ENCODE measurements at places on chromosomes 13 and 19.
A peak's percentile ranks its signal among the peaks of the same experiment; 100 is the strongest.

DNA sequence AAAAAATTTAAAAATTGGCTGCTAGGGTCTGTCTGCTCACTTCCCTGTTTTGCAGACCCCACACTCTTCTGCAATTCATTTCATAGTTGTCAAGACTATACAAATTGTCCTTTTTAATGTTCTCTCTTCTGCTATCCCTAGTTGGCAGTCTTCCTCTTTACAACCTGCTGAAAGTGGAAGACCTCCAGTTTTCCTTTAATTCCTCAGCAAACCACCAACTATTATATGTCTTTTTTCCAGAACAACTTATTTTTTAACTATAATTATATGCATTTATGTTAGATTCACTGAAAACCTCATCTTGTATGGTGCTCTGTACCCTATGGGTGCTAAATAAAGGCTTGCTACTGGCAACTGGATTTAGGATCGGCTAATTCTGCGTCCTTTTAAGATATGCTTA is 1.1 kb upstream of the PHF11 start:
- no peak for DNase-seq

DNA sequence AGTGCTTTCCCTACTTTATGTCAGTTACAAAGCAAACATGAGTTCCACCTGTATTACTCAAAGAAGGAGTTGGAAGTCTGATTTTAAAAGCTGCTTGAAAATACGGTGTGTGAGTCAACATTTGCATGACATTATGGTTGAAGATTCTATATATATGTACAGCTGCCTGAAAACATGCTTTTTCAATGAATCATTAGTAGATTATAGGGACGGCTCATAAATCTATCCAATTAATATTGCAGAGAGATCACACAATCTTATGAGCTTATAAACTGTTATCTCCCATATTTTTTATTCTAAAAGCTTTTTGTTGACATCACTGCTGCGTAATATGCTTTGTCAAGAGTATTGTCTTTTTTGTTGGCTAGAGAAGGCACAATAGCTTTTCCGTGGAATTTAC is 873.8 kb downstream of the SLITRK6 start:
- DNase-seq = no peak

- DNase-seq = no peak
These were observed 278.7 kb upstream of the KLHL1 start for GRCh38 chr13:70386919-70387318.

DNA sequence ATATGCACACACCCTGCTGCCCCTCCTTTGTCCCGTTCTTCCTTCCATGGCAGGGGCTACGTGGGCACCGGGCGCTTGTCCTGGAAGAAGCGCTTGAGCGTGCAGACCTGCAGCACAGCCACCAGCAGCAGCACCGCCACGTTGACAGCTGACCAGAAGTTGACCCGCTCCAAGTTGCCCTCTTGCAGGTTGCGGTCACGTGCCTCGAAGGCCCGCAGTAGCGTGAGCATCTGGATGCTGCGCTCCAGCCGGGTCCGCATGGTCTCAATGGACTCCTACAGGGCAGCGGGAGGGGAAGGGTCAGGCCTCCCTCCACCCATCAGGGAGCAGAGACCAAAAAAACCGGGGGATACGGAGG is 3.1 kb downstream of the TMED1 start:
- no peak for DNase-seq

GRCh38 chr19:20858218-20858617 is 64.8 kb upstream of the ZNF85 start:
- DNase-seq = no peak

DNA sequence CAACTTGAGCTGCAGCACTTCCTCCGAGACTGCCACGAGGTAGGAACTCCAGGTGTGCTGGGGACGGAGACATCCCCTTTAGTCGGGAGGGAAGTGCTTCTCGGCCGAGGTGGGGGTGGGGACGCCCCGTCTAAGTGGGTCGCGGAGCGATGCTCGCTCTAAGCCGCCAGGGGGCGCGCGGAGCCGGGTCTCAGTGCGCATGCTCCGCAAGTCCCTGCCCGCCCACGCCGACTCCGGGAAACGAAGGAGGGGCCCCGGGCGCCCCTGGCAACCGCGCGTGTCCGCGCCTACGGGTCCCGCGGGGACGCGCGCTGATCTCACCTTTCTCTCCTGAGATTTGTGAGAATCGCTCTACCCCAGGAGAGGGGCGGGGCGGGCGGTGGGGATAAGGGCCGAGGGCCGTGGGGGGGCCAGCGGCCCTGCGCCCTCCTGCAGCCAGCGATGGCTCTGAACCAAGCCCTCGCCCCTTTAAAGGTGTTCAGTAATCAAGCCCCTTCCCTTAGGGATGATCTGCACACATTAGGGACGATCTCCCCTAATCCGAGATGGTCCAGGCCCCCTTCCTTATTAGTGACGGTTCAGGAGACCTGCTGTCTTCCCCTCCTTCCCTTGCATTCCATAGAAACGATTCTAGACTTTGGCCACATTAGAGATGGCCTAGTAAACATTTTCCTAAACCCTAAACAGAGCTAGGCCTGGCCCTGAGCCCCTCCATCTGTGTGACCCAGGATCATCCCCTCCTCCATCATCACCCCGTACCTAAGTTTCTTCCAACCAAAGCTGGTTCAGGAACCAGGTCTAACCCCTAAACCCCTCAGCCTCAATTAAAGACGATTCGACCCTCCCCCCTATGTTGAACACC is 47.3 kb upstream of the SHKBP1 start:
- peak; percentile 89 for DNase-seq

DNA sequence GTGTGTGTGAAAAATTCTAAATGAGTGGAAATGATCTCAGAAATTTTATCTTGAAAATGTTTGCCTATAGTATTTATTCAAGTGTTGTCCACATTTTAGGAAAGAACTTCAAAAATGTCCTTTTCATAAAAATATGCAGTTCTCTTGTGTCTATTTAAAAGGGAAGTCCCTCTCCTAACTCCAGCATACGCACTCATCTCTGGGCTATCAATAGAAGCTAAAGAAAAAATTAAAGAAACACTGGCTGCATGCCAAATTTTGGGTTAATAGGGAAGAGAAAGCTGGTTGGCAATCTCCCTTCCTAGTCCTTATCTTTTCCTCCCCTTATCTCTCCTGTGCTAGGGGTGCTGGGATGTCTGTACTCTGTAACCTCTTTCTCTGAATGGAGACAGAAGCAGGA is 313.3 kb downstream of the ENOX1 start:
- DNase-seq = no peak

- DNase-seq = no peak
These were observed 45.1 kb upstream of the CEACAM21 start for GRCh38 chr19:41530761-41531301.

DNA sequence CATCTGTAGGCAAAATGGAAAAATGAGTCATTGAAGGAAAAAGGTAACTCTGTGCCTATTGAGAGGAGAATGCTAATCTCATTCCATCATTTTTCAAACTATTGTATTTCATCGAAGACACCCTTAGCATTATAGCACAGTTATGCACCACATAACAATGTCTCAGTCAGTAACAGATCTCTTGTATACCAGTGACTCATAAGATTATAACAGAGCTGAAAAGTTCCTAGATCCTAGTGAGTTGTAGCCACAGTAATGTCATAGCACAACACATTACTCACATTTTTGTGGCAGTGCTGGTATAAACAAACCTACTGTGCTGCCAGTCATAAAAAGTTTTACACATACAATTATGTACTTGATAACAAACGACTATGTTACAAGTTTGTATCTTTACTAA is 1077.6 kb downstream of the DIAPH3 start:
- no peak for DNase-seq

DNA sequence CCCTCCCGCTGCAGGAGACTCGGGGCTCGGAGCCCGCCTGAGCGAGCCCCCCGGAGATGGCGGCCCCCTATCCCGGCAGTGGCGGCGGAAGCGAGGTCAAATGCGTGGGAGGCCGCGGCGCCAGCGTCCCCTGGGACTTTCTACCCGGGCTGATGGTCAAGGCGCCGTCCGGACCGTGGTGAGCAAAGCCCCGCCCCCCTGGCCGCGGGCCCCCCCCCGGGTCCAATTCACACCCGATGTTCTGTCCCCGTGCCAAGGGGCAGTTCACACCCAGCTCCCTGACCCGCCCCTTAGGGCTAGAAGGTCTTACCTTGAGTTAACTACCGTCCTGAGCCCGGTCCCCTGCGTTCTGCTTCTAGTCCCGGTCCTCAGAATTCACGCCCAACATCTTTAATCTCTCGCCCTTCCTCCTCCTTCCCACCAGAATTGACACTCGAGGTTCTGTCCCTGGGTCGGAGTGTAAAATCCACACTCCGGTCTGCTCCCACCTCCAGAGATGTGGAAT is 1.4 kb downstream of the NPAS1 start:
- DNase-seq = no peak

DNA sequence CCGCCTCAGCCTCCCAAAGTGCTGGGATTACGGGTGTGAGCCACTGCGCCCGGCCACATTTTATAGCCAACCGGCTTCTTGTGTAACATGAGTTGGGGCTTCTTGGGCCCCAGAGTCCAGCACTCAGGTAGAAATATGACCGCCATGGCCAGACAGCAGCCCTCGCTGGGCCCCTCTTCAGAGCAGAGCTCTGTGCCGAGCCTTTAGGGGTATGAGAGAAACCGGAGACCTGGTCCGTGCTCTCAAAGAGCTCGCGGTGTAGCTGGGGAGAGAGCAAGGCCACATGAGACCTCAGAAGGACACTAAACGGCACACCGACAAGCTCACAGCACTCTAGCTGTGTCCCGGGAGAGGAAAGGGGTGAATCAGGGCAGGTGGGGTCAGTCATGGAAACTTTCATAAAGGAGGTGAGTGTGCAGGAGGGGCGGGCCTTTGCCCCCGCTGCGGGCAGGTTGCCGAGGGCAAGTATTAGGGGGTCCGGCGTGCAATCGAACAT is 15.8 kb downstream of the ACTN4 start:
- no peak for DNase-seq

GRCh38 chr13:29684441-29684840 is 89.0 kb upstream of the SLC7A1 start:
- DNase-seq = no peak

GRCh38 chr19:56712611-56713276 is 41.2 kb upstream of the ZNF835 start:
- peak; percentile 0 for DNase-seq

GRCh38 chr13:48852911-48853727 is 122.6 kb upstream of the FNDC3A start:
- no peak for DNase-seq

DNA sequence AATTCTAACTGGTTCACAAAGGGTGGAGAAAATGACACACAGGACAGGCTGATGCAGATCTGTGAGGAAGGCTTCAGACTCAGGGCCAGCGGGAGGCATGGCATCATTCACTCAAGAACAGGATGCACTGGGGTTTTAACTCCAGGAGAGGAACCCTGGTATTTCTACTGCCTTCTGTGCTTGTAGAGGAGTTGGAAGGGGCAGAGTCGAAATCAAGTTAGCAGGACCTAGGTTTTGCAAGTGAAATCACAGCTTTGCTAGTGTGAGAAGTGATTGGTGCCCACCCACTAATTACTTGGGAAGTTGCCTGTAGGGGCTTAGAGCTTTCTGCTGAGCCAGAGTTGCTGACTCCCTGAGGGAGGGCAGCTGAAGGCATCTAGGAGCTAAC is 92.7 kb downstream of the AKAP11 start:
- no peak for DNase-seq

DNA sequence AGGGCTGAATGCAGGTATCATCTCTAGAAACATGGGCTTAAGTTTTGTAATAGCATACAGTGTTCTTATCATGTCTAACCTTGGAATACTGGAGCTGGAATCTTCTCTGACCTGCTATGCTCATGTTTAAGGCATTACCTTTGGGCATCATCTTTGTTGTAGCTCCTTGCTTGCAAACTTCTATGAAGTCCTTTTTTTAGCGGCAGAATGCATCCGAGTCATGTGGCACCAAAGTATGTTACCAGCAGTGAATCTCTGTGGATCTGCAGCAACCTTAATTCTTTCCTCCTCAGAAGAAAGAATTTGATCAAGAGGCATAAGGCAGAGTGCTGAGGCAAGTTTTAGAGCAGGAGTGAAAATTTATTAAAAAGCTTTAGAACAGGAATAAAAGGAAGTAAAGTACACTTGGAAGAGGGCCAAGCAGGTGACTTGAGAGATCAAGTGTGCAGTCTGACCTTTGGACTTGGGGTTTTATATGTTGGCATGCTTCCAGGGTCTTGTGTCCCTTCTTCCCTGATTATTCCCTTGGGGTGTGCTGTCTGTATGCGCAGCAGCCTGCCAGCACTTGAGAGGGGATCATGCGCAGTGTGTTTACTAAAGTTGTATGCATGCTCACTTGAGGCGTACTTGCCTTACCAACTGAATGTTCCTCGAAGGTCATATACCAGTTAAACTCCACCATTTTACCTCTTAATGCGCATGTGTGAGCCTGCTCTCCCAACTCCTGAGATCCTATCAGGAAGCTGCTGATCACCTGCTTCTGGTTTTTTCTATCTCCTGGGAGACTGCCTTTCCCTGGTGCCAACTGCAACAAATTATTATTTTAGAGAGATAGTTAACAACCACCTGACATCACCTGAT is 115.5 kb downstream of the LACC1 start:
- DNase-seq = no peak

DNA sequence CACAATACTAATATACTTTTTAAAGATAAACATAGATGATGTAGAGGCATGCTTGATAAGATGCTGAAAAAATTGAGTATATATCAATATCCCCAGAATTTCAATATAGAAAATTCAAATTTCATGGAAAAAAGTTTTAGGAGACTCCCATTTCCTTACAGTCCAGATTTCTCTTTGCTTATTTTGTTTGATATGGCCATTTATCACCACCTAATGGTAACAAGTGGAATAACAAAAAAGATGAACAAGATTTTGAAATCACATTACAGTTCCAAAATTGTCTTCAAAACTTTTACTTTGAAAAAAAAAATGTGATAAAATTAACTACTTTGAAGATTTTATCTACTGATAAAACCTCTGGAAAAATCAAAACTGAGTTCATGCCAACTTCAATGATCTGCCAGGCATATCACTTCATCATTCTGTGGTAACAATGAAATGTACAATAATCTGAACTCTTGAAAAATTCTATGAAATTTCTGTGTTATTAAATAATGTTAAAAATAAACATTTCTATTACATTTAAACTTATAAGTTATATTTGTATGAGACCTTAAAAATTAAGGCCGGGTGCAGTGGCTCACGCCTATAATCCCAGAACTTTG is 17.5 kb downstream of the MIPEP start:
- DNase-seq = no peak

- no peak for DNase-seq
These were observed 24.8 kb upstream of the NAXD start for GRCh38 chr13:110590577-110590976.

DNA sequence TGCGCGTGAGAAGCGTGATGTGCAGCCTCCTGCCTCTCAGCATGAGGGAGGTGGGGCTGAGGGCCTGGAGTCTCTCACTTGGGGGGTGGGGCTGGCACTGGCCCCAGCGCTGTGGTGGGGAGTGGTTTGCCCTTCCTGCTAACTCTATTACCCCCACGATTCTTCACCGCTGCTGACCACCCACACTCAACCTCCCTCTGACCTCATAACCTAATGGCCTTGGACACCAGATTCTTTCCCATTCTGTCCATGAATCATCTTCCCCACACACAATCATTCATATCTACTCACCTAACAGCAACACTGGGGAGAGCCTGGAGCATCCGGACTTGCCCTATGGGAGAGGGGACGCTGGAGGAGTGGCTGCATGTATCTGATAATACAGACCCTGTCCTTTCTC is 8.7 kb downstream of the CD177 start:
- DNase-seq = no peak

GRCh38 chr13:72427757-72428528 is 299.5 kb downstream of the MZT1 start:
- no peak for DNase-seq

Data from NCI-H2081 (cell line).